Foreskin keratinocyte (primary cell): ENCODE measurements at places on chromosomes 1 and 21.
A peak's percentile ranks its signal among the peaks of the same experiment; 100 is the strongest.

DNA sequence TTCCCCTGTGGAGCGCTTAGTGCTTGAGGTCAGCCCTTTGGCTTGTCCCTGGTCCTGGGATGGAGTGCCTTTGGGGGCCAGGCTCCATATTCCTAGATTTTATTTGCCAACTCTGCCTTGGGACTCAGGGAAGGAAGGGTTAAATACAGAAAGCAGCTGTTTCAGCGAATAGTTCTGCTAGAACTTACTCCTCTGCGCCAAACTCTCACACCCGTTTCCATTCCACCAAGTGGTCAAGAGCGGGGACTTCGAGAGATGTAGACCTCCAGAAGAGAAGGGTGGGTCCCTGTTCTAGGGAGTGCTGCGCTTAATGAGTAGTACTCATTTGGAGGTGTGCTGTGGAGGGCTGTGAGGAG lies 704 bp upstream of the TOMM40L start:
- DNase-seq = no peak

- no peak for DNase-seq
Measured at GRCh38 chr1:205183676-205184335, 27.7 kb downstream of the DSTYK start.

- DNase-seq = peak; percentile 16
Measured at GRCh38 chr1:215637041-215637573, 70.0 kb downstream of the KCTD3 start.

DNA sequence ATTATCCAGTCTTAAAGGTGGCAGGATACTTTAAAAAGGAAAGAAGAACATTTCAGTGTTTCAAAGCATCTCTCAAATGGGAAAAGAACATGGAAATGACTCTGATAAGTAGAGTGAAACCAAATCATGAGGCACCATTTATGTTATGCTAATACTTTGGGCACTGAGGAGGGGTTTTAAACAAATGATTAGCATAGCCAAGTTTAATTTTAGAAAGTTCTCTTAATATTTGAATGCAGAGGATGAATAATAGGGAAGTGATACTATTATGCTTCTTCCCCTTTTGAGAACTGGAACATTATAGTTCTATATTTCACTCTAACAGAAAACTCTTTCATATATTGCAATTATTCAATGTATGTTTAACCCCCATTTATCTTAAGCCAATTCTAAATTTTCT lies 1181.9 kb upstream of the PRMT6 start:
- no peak for DNase-seq

DNA sequence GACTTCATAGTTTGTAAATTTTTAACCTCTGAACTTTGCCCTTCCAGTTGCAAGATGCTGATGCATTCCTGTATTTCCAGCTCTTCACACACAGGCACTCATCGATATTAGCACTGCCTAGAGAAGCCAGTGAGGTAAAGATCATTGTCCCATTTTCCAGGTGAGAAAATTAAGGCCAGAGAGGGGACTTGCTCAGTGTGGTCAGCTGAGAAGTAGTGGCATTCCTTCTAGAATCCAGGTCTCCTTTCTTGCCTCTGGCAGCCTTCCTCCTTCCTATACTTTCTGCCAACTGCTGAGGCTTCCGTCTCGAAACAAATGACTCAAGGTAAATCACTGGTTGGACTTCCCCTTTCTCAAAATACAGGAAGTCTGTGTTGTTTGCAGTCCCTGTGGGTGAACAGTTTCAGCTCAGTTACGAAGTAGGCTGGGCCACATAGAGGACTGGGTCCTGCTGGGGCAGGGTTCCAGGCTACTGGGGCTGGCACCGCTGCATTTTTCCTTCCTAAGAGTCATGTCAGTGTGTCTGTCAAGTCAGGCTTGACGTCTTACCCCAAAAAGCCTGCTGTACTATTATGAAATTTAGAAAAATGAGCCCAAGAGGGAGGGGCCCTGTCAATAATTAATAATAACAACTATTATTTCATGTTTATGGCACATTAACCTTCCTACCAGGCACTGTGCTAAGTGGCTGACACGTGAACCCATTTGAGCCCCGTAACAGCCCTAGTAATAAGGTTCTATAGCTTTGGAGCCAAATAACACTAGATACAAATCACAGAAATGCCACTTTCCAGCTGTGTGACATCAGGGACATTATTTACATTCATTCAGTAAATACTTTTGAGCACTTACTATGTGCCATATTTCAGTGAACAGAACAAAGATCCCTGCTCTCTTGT lies 16.6 kb upstream of the RNF19B start:
- peak; percentile 97 for DNase-seq

GRCh38 chr1:236148470-236148845 lies 6.1 kb downstream of the GPR137B start:
- DNase-seq = no peak

GRCh38 chr1:152084853-152085252 lies 4.0 kb downstream of the TCHHL1 start:
- DNase-seq = no peak

GRCh38 chr1:157153746-157154145 lies 15.6 kb upstream of the ETV3 start:
- DNase-seq = no peak

GRCh38 chr1:225446595-225446960 lies 18.7 kb upstream of the LBR start:
- DNase-seq = no peak

GRCh38 chr1:246724731-246725095 lies 504 bp downstream of the SCCPDH start:
- DNase-seq = peak; percentile 57

DNA sequence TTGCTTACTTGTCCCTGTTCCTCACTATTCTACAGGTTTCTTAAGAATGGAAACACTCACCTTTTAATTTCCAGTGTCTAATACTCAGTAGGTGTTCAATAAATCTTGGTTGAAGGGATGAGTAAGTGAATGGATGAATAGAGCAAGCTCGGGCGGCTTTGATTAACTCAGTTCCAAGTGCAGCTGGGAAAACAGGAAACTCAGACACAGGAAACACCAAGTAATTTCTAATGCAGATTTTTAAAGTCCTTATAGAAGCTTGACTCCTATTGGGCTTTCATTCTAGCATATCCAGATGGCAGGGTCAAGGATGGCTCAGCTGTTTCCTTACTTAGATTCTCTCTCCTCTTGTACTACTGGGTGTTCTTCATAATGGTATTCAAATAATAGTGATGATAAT lies 14.0 kb downstream of the CAMK1G start:
- no peak for DNase-seq

DNA sequence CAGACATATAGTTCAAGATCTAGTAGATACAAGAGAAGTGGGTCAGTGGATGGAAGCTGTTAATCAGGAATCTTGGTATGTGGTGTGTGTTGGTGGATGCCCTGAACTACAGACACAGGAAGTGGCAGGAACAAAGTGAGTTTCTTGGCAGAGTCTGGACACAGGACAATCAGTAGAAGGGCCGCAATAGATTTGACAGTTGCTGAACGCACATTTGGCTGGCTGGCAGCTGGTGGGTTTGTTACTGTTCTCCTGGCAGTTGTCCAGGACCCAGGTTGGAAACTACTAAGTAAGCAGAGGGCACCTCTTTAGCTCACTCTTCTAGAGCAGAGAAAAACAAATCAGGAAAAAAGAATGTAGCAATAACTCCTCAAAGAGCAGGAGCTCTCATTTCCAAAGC lies 13.2 kb downstream of the KRTAP26-1 start:
- DNase-seq = no peak

DNA sequence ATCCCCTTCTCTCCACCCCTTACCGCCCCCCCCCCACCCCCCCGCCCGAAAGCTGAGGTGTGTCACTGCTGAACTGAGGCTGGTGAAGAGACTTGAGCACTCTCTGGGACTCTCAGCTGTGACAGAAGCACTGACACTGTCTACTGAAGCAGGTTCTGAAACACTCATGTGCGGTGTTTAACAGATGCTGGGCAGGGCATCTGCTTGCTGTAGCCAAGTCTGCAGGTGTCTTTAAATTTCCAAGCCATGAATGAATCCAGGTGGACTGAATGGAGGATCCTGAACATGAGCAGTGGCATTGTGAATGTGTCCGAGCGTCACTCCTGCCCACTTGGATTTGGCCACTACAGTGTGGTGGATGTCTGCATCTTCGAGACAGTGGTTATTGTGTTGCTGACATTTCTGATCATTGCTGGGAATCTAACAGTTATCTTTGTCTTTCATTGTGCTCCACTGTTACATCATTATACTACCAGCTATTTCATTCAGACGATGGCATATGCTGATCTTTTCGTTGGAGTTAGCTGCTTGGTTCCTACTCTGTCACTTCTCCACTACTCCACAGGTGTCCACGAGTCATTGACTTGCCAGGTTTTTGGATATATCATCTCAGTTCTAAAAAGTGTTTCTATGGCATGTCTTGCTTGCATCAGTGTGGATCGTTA lies at the start of gene GPR52:
GPR52 (plus strand) TSS at position 99 of the 665 bp plus-strand sequence; CDS start at position 247, 148 bp downstream.
- DNase-seq = no peak

DNA sequence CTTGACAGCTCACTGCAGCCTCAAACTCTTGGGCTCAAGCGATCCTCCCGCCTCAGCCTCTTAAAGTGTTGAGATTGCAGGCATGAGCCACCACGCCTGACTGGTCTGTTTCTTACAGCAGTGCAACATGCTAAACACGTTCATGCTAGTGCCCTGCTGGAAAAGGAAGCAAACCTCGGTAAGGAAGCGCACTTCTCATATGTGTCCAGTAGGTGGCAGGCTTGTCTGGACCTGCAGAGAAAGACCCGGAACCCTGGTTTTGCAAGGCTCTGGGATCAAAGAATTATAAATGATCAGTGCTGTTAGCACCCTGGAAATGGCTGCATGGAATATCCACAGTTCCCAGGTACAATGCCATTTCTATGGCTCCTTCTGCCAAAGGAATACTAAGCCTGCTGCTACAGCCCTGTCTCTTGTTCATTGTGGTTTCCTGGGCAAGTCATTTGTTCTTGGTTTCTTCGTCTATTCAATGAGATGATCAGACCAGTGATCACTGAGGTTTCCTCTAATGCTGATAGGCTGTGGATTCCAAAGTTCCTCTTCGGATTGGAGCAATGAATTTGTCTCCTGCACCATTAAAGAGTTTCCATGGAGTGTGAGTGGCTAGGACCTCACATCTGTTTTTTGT lies 15.9 kb downstream of the RNU5D-1 start:
- DNase-seq = peak; percentile 43

DNA sequence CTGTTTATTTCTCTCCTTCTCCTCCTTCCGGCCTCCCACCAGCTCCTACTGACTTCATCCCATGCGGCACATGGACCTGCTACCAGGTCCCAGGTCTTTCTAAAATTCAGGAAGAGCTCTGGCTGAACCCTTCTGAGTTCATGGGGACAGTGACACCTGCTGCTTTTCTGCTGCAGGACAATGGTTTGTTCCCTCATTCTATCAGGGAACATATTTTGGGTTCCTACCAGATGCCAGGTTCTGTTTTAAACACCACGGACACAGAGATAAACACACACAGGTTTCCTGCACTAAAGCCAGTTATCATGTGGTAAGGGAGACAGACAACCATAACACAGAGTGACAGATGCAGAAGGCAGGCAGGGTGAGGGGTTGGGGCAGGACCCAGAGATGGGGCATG lies 114.0 kb upstream of the RAB4A start:
- DNase-seq = no peak
